ENCODE measurements at places on chromosomes 6 and 20.

DNA sequence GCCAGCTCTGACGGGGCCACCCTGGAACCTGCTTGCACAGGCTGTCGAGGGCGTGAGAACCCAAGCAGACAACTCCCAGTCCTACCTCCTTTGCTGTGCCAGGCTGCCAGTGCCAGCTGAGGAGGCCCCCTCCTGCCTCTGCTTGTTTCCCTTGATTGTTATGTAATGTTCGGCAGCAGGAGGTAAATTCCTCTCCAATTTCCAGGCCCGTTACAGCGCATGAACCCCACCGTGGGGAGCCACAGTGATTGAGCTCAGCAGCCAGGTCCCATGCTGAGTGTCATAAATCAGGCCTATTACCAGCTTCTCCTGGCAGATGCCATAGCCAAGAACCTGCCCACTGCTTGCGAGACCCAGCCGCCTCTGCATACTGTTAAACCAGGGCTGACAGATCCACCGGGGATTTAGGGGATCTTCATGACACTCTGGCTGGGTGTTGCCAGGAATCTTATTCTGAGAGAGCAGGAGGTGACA lies 320.5 kb downstream of the DHX35 start:
- DNase-seq, result no peak

DNA sequence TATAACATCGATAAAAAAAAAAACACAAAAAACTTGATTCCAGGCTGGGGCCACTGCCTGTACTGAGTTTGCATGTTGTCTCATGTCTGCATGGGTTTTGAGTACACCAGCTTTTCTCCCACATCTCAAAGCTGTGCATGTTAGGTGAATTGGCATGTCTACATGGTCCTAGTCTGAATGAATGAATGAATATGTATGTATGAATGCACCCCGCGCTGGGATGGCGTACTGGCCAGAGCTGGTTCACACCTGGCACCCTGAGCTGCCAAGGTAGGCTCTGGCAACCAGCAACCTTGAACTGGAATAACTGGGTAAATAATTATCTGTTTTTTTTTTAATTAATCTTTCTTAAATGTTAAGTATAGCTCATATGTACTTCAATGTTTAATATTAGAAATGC lies 131.0 kb downstream of the MAN1A1 start:
- DNase-seq, result no peak

- DNase-seq, result no peak
Observed at GRCh38 chr6:157831018-157831369, 7.9 kb downstream of the SNX9 start.

GRCh38 chr6:157097255-157097955 lies 225.9 kb downstream of the TMEM242 start:
- DNase-seq, result no peak

GRCh38 chr20:25205277-25206062 lies 10.0 kb downstream of the ENTPD6 start:
- no peak for DNase-seq

DNA sequence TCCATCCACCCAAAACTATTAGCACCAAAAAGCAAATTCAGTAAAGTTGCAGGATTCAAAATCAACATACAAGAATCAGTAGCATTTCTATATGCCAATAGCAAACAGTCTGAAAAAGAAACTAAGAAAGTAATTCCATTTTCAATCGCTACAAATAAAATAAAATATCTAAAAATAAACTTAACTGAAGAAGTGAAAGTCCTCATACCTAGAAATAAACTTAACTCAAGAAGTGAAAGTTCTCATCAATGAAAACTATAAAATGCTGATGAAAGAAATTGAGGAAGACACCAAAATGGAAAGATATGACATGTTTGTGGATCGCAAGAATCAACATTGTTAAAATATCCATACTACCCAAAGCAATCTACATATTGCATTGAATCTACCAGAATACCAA lies 103.0 kb upstream of the ARID1B start:
- no peak for DNase-seq

GRCh38 chr6:44072452-44072958 lies 54.7 kb downstream of the MRPL14 start:
- DNase-seq, result no peak

GRCh38 chr6:169907419-169908115 lies 156.1 kb downstream of the ERMARD start:
- DNase-seq, result no peak

DNA sequence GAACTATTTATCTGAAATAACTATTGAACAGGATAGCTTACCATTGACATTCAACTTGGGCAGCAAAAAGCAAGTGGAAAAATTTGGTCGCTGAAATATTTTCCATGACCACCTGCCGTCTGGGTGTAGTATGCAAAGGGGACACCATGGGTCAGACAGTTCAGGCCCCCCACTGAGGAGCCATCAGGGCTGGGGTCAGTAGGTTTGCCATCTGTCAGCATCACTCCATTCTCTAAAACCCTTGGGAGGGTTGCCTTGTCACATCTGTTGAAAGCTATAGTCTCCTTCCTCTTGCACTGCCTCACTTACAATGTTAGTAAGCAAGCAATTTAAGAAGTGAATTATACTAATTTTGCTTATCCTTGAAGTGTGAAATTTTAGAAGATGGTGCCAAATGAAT lies 44.9 kb downstream of the NRN1 start:
- no peak for DNase-seq
